ENCODE measurements at places on chromosomes 12 and 14. TPM values are rescaled to one million over a fixed set of nuclear protein-coding genes. Genes with fewer than 3 reads are reported as not detected.

The A2ML1 gene
- total RNA-seq = not detected

The P2RX7 gene
- 5.0 TPM for total RNA-seq

The AP1G2 gene
- 31.5 TPM for total RNA-seq

The TPH2 gene
- not detected for total RNA-seq

The OR6C2 gene
- not detected for total RNA-seq

The PLEKHA5 gene
- total RNA-seq = 22.5 TPM

The MGAT4C gene
- total RNA-seq = 3.4 TPM

The NOVA1 gene
- total RNA-seq = 12.1 TPM

The B4GALNT3 gene
- total RNA-seq = 5.0 TPM

The NPAS3 gene
- total RNA-seq = 1.3 TPM

Measured in posterior vena cava (tissue), 2 donors.